Hepatocyte (in vitro differentiated cells): ENCODE measurements at places on chromosomes 1 and 21.

GRCh38 chr1:117051224-117052064 is 8.7 kb upstream of the TTF2 start:
- H3K4me3 ChIP-seq, result no peak overlapping the region
- no peaks in the 10 kb centered on the region for H3K4me1 ChIP-seq
- no peaks in the 10 kb centered on the region for H3K36me3 ChIP-seq
- H3K27ac ChIP-seq, result peak overlapping the region; percentile 39
- H3K27me3 ChIP-seq, result no peaks in the 10 kb centered on the region
- DNase-seq, result no peak

DNA sequence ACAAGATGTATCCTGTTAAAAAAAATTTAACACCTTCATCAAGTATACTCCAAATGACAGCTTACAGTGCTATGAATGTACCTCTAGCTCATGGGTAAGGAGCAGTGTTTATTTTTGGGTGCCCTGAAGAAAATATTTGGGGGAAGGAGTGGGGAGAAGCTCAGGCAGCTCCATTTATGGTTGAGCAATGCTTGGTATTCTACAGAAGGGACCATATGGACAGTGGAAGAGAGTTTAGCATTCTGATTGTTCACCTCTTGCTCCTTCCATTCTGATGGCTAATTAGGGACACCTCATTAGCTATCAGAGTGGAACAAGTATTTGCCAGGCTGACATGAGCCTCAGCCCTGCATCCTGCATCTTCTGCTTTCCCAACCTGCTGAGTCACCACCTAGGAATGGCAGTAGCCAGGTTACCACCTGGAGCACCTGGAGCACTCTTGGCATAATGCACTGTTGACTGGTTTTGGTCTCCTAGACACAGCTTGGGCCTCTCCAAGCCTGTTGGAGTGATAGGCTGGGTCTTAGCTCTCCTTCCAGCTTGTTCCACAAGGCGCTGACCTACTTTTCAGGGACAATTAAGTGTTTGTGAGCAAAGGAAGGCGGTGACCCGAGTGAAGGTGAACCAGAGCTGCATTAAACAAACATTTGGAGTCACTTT is 62.0 kb upstream of the MACF1 start:
- no peaks in the 10 kb centered on the region for H3K4me1 ChIP-seq
- no peak overlapping the region for H3K4me3 ChIP-seq
- DNase-seq, result peak; percentile 20
- no peak overlapping the region for H3K27ac ChIP-seq
- H3K36me3 ChIP-seq, result no peaks in the 10 kb centered on the region

- DNase-seq, result no peak
- no peaks in the 10 kb centered on the region for H3K4me1 ChIP-seq
- H3K27ac ChIP-seq, result no peak overlapping the region
- no peaks in the 10 kb centered on the region for H3K27me3 ChIP-seq
These were observed 37.8 kb downstream of the FRRS1 start for GRCh38 chr1:99728494-99729235.

DNA sequence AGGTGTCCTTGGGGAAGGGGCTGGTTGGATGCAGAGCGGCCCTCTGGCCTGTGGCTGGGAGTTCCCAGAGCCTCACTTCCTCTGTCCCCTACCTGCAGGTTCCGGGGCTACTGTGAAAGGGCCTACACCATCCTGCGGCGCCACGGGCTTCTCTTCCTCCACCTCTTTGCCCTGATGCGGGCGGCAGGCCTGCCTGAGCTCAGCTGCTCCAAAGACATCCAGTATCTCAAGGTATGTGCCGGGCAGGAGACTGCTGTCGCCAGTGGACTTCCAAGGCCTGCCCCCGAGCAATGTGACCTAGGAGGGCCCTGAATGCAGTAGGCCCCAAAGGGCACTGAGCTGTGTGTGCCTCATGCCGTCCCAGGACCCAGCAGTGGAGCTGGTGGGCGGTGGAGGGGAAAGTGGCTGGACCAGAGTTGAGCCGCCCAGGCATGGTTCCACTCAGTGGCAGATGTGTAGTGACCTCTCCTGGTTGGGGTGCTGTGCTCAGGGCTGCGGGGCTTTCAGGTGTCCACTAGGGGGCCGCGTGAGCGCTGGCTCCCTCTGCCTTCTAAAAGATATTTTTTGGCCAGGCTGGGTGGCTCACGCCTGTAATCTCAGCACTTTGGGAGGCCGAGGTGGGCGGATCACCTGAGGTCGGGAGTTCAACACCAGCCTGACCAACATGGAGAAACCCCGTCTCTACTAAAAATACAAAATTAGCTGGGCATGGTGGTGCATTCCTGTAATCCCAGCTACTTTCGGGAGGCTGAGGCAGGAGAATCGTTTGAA is 73.4 kb downstream of the PIK3CD start:
- H3K27ac ChIP-seq, result no peak overlapping the region
- no peaks in the 10 kb centered on the region for H3K4me1 ChIP-seq

DNA sequence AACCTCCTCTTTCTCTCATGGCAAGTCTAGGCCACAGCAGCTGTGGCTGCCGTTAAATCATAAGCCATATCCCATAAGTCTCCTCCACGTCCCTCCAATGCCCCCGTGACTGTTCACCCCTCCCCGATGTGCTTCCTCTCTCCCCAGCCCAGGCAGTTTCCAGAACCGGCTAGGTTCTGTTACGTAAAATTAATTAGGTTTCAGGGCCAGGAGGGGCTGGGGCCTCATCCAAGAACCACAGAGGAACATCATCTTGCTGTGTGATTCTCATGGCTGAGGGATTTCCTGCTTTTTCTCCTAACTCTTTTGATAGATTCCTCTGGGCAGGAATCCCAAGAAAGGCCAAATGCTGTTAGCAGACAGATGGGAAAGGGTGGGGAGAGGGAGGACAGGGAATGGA is 141.8 kb upstream of the AJAP1 start:
- H3K4me1 ChIP-seq, result peaks cover 2% of the 10 kb centered on the region
- no peaks in the 10 kb centered on the region for H3K36me3 ChIP-seq
- peak; percentile 11 for DNase-seq
- H3K27ac ChIP-seq, result no peak overlapping the region
- no peaks in the 10 kb centered on the region for H3K27me3 ChIP-seq
